ENCODE measurements at places on chromosomes 6 and 20.
A peak's percentile ranks its signal among the peaks of the same experiment; 100 is the strongest.

- DNase-seq = no peak
Measured at GRCh38 chr6:38212579-38212978, 393.1 kb downstream of the ZFAND3 start.

DNA sequence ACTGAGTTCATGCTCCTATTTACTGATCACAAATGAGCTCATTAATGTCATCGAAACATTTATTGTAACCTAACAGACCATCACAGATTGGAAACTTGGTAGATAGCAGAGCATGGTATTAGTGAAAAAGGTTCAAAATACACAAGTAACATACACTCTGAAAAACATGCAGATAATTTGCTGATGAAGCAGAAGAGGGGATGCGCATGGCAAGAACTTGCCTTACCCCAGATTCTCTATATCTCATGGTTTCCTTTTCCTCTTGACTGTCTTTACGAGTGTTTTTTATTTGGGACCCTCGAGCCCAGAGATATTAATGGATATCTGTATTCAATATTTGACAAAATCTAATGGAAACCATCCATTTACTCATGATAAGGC lies 37.6 kb downstream of the QRSL1 start:
- DNase-seq = no peak

- no peak for DNase-seq
Measured at GRCh38 chr6:32198866-32199265, 6.4 kb upstream of the GPSM3 start.

DNA sequence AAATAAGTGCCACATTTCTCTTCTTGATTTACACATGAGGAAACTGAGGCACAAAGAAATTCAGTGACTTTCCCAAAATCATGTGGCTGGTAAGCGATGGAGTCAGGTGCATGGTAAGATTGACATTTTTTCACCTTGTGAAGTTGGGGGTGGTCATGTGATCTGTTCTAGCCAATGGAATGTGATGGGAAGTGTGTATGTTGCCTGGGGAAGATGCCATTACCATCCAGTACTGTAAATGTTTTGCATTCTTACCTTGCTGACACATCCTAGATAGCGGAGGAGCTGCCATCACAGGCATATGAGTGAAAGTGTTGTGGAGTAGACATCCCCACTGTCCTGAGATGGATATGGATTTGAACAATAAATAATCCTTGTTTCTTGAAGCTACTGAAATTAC lies 499.6 kb upstream of the SULF2 start:
- DNase-seq = no peak

GRCh38 chr6:149366267-149366921 lies 33.7 kb upstream of the SUMO4 start:
- no peak for DNase-seq

- DNase-seq = no peak
Measured at GRCh38 chr6:107796156-107796555, 28.0 kb downstream of the SCML4 start.

- no peak for DNase-seq
Measured at GRCh38 chr6:162710419-162710818, 17.1 kb downstream of the PRKN start.

- DNase-seq = no peak
Measured at GRCh38 chr6:150363733-150364132, 5.1 kb upstream of the IYD start.

- no peak for DNase-seq
Measured at GRCh38 chr6:163191704-163192537, 222.6 kb upstream of the QKI start.

GRCh38 chr6:22575190-22575589 lies 5.8 kb downstream of the HDGFL1 start:
- no peak for DNase-seq

- no peak for DNase-seq
Measured at GRCh38 chr6:16473184-16473907, 235.0 kb downstream of the GMPR start.

- DNase-seq = no peak
Measured at GRCh38 chr20:39195582-39196021, 233.5 kb downstream of the DHX35 start.

- no peak for DNase-seq
Measured at GRCh38 chr6:52209770-52210169, 23.6 kb downstream of the IL17A start.

- DNase-seq = no peak
Measured at GRCh38 chr6:119483908-119484307, 134.3 kb upstream of the MAN1A1 start.

GRCh38 chr20:7383216-7383615 lies 557.0 kb downstream of the HAO1 start:
- DNase-seq = no peak

GRCh38 chr6:168387911-168388310 lies 53.1 kb upstream of the SMOC2 start:
- no peak for DNase-seq

DNA sequence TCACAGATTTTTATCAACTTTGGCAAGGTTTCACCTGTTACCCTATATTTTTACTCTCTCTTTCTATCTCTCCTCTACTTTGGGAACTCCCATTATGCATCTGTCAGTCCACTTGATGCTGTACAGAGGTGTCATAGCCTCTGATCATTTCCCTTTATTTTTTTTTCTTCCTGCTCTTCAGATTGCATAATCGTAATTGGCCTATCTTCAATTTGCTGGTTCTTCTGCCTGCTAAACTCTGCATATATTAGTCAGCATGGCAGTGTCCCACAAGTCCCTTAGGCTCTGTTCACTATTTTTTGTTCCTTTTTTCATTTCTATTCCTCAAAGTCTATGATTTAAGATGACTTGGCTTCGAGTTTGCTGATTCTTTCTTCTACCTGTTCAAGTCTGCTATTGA lies 44.7 kb upstream of the MICB start:
- DNase-seq = no peak

- no peak for DNase-seq
Measured at GRCh38 chr6:169189686-169190085, 64.0 kb downstream of the THBS2 start.

GRCh38 chr6:53273370-53273769 lies 75.4 kb downstream of the ELOVL5 start:
- no peak for DNase-seq

DNA sequence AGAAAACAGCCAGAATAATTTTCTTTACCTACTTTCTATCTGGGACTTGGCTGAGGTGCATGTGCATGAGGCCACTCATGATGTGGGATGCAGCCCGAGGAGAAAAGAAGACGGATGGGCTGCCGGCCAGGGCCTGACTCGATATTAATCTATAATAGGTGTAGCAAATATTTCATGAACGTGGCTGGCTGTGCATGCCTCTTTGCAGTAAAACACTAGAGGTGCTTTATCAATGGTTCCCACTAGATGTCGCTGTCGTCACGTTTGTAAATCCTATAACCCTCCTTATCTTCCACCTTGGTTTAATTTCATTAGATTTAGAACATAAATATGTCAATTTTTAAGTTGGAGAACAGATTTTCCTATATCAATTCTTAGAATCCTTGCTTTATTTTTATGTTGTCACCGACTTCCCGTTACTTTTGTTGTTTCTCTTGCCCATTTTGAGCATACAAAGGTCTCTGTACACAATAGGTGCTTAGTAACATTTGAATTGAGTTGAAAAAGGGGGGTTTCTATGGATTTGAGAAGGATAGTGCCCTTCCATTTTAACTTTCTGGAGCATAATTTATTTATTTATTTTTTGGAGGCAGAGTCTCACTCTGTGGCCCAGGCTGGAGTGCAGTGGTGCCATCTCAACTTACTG lies 19.6 kb upstream of the FERMT1 start:
- no peak for DNase-seq

GRCh38 chr6:169665289-169665688 lies 36.5 kb downstream of the WDR27 start:
- no peak for DNase-seq

GRCh38 chr6:47919875-47920274 lies 138.0 kb downstream of the OPN5 start:
- no peak for DNase-seq

GRCh38 chr6:12381587-12381986 lies 91.4 kb downstream of the EDN1 start:
- no peak for DNase-seq

DNA sequence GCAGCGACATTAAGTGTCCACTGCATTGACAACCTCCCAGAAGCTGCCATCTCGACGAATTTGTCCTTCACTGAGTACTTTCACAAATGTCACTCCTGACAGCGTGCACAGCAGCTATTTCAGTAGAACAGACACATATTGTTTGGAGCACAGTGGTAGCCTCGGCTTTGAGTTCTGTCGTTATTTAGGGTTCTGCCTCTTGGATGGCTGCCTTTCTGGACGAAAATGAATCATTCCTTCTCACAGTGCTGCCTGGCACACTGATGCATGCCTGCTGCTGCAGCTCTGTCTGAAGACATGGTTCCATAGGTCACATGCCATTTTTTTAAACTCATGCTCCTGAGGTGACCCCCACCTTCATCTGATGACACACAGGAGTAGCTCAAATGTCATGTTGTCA lies 477.0 kb downstream of the C6orf118 start:
- DNase-seq = no peak

DNA sequence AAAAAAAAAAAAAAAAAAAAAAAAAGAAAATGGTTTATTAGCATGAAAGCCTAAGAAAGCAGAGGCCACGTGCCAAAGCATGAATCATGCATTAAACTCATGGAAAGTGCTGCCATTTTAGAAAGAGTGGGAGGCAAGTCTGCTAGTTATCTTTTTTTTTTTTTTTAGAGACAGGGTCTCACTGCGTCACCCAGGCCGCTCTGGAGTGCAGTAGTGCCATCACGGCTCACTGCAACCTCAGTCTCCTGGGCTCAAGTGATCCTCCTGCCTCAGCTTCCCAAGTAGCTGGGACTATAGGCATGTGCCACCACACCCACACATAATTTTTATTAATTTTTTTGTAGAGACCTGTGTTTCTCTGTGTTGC lies 5.2 kb downstream of the VWA7 start:
- DNase-seq = no peak

- no peak for DNase-seq
Measured at GRCh38 chr20:48824830-48825565, 2.8 kb downstream of the PREX1 start.

DNA sequence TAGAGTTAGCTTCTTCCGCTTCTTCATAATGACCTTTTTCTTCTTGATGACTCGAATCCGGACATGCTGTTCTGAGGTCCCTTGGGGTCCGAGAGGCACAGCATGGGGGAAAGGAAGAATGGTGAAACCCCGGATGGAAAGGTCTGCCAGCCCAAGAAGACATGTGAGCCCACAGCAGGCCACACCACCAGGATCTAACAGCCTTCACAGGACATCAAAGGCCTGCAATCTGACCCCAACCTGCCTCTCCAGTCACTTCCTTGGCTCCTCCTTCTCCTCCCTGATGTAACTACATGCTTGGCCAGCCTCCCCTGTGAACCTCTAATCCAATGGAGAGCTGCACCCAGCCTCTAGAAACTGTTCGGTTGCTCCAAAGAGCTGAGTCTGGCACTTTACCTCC lies 1.6 kb downstream of the CPXM1 start:
- DNase-seq = no peak

DNA sequence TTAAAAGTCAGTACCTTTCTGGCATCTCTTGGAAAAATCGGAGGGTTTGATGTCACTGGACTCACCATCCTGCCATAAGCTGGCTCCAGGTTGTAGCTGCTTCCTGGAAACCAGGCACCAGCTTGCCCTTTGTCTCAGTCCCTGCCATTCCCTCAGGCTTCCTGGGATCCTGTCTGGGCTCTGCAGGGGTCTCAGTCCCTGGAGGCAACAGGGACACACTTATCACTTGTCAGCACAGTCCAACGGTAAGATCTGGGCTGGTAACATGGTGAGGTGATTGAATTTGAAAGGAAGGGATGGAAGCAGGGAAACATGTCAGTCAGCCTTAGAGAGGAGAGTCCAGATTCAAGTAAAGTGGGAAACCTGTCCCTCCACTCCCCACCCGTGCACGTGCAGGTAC lies 147.6 kb upstream of the ECI2 start:
- DNase-seq = no peak

- DNase-seq = no peak
Measured at GRCh38 chr6:152750694-152751093, at the start of gene VIP. VIP (plus strand) TSS chr6:152750797; CDS start chr6:152752178, 1,381 bp downstream.

- no peak for DNase-seq
Measured at GRCh38 chr6:21199262-21199661, 394.3 kb upstream of the SOX4 start.

- no peak for DNase-seq
Measured at GRCh38 chr20:13402171-13402760, 181.2 kb downstream of the ISM1 start.

DNA sequence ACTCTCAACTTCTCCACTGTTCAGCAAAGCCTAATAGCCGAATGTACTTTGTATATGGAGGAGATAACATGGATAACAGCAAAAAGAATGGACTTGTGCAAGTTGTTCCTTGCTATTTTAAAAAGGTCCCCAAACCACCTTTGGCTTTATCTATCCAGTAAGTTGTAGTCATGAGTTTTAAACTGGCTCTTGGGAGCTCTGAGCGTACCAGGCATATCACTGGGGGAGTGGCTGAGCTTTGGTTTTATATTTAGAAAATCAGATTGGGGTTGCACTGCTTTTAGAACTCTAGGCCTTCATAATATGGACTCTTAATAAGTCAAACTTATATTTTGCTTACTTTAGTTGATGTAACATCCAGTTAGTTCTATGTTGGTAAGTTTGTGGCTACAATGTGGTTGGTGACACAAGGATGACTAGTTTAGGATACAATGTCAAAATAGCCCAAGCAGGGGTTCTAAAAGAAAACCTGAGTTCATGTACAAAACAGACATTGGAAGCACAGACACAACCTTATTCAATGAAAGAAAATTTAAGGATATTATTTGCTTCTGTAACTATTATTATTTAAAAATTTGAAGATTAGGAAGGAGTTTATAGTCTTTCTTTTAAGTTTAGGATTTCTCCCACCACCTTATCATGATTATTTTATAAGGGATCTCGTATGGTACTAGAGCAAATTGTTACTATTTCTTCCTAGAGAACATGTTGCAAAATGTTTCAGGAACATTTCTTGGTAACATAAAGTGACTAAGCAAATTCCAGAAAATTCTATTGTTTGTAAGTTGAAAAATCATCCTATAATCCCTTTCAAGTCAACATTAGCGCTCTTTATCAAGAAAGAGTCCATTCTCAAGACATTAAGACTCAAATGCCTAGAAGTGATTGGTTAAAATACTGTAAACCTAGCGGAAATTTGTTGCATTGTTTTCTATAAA lies 165.8 kb upstream of the SUPT3H start:
- DNase-seq = no peak

- DNase-seq = no peak
Measured at GRCh38 chr6:84515067-84515466, 249.3 kb downstream of the TBX18 start.

DNA sequence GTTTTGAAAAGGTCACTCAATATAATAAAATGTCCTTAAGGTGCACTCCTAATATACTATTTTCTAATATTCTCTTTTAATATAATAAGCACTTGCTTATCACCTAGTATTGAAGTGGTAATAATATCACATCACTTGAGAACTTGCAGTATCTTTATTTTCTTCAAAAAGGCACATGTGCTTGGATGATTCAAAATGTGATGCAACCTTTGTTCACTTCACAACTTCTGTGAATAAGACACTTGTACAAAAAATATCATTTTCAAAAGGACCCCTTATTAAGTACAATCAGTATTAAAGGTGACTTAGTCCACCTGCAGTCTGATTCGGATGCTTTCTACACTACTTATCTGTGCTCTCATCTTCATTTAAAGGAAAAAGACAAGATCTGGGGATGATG lies 3.4 kb downstream of the PRELID3B start:
- DNase-seq = no peak

- peak; percentile 61 for DNase-seq
Measured at GRCh38 chr6:149925974-149926777, 3.3 kb upstream of the RAET1G start.

GRCh38 chr6:100179576-100179975 lies 185.6 kb upstream of the MCHR2 start:
- no peak for DNase-seq
